ENCODE measurements at places on chromosomes 11 and 22. TPM values are rescaled to one million over a fixed set of nuclear protein-coding genes. Genes with fewer than 3 reads are reported as not detected.

The JAM3 gene
- 56.8 TPM for polyA plus RNA-seq

The OR52H1 gene
- polyA plus RNA-seq = not detected

The C1QTNF5 gene
- polyA plus RNA-seq = 0.76 TPM

The NXPE4 gene
- not detected for polyA plus RNA-seq

The ESAM gene
- polyA plus RNA-seq = 1.3 TPM

- H3K4me1 ChIP-seq = no peaks in the 10 kb centered on the region
- DNase-seq = no peak
- H3K27me3 ChIP-seq = no peaks in the 10 kb centered on the region
- H3K36me3 ChIP-seq = no peaks in the 10 kb centered on the region
Observed at GRCh38 chr11:71064702-71065515, 187.5 kb downstream of the SHANK2 start.

- no peak overlapping the region for H3K4me3 ChIP-seq
- no peak for DNase-seq
- H3K27ac ChIP-seq = no peak overlapping the region
- H3K36me3 ChIP-seq = no peaks in the 10 kb centered on the region
Observed at GRCh38 chr11:35583126-35583525, 35.1 kb upstream of the FJX1 start.

DNA sequence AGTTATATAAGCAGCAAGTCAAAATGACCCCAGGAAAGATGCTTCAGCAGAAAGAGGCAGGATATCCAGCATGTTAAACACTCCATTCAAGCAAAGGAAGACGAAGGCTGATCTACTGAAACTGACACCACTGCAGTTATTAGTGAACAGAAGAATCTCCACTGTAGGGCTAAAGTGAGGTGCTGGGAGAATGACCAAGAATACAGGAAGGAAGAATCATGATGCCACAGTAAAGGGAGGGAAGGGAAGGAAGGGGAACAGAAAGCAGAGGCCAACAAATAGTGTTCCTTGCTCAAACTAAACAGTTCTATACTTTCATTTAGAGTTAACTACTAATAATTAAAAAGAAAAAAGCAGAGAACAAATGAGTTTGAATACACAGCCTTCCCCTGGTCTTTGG, 92.5 kb downstream of the SIK3 start:
- DNase-seq = no peak
- H3K36me3 ChIP-seq = no peaks in the 10 kb centered on the region
- no peak overlapping the region for H3K4me3 ChIP-seq

GRCh38 chr11:130323452-130324450, 9.0 kb upstream of the ZBTB44 start:
- no peak overlapping the region for H3K27ac ChIP-seq
- H3K4me1 ChIP-seq = no peaks in the 10 kb centered on the region
- H3K4me3 ChIP-seq = no peak overlapping the region
- no peaks in the 10 kb centered on the region for H3K27me3 ChIP-seq
- no peak for DNase-seq

DNA sequence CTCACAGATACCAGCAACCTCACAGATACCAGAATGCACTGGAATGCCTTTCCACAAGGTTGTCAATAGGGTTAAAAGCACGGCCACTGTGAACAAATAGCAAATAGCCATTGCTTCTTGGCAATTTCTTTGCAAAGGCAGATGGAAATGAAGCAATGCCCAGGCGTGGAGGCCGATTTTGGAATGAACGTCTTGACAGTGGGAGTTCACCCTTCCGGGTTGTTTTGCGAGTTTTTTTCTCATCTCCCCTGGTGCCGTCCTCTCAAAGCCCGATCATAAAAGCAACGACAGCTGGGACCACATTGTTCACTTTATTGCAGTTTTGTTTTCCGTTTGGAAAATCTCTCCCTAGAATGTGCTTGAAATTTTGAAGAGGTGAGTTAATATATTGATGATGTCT, 38.0 kb upstream of the CD82 start:
- H3K36me3 ChIP-seq = no peaks in the 10 kb centered on the region
- H3K4me1 ChIP-seq = no peaks in the 10 kb centered on the region
- no peak for DNase-seq
- no peaks in the 10 kb centered on the region for H3K27me3 ChIP-seq
- no peak overlapping the region for H3K4me3 ChIP-seq
- H3K27ac ChIP-seq = no peak overlapping the region

- no peak for DNase-seq
- no peak overlapping the region for H3K4me3 ChIP-seq
- H3K27me3 ChIP-seq = no peaks in the 10 kb centered on the region
- peak overlapping the region; percentile 99 for H3K27ac ChIP-seq
- peaks cover 18% of the 10 kb centered on the region for H3K36me3 ChIP-seq
Observed at GRCh38 chr11:94796863-94797262, 28.7 kb downstream of the AMOTL1 start.

DNA sequence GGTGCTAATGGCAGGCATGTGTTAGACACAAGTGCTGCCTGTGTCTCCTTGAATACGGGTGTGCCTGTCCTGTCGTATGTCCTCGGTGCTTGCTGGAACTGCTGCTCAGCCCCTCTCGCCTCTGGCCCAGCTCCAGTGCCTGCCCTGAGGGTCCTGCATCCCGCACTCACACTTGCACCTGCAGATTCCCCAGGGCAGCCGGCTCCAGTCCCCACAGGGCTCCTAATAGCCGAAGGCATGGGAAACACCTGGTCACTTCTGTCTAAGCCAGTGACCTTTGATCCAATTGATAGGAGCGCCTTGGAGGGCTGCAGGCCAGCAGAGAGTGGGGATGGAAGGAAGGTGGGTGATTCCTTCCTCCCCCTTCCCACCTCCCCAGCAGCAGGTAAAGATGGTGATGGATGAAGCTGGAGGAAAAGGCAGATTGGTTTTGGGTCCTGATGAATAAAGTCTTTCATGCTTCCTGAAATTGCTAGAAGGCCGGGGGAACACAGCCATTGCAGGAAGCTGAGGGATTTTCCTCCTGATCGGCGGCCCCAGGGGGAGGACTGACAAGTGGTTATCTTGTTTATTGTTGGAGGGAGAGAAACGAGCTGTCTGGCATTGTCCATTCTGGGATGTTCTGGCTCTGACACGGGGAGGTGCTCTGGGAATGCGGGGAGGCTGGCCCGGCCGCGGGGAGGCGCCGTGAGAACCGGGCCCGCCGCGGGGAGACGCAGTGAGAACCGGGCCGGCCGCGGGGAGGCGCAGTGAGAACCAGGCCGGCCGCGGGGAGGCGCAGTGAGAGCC, 110.9 kb upstream of the B3GAT1 start:
- H3K27ac ChIP-seq = no peak overlapping the region
- no peak overlapping the region for H3K4me3 ChIP-seq
- no peaks in the 10 kb centered on the region for H3K27me3 ChIP-seq
- DNase-seq = no peak

GRCh38 chr22:49567899-49568750, 259.5 kb downstream of the BRD1 start:
- H3K4me3 ChIP-seq = no peak overlapping the region
- H3K27me3 ChIP-seq = peaks cover 4% of the 10 kb centered on the region
- no peaks in the 10 kb centered on the region for H3K4me1 ChIP-seq
- no peak for DNase-seq
- H3K36me3 ChIP-seq = no peaks in the 10 kb centered on the region
- no peak overlapping the region for H3K27ac ChIP-seq

DNA sequence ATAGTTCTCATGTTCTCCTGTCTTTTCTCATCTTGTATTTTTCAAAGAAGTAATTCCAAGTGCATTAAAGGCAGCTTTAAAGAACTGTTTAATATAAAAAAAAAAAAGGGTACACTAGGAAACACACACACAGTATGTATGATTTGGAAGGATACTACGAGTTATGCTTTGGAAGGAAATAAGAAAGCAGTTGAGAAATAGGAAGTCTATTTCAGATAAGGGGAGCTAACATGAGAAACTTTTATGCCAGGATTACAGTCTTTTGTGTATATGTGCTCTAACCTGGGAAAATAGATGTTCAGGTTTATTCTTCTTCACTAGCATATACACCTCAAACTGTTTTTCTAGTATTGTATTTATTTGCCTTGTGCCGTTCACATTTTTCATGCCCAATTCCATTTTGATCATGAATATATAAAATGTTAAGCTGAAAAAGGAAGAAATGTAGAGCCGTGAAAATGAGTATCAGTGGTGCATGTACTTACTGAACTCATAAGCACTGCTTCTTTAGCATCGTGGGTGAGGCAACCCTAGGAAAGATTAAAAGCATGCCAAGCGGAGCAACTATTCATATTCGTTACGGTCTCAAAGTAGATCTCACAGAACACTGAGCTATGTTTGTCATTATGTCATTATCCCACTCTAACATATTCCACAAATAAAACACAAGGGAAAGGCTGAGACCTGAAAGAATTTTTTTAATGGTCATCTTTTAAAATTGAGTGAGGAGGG, 59.6 kb downstream of the GUCY1A2 start:
- H3K36me3 ChIP-seq = no peaks in the 10 kb centered on the region
- no peaks in the 10 kb centered on the region for H3K4me1 ChIP-seq
- DNase-seq = no peak
- H3K27me3 ChIP-seq = no peaks in the 10 kb centered on the region

- DNase-seq = no peak
- no peaks in the 10 kb centered on the region for H3K27me3 ChIP-seq
Observed at GRCh38 chr11:2655834-2656622, 43.8 kb downstream of the KCNQ1OT1 start.
